ENCODE measurements at places on chromosomes 4 and X.

DNA sequence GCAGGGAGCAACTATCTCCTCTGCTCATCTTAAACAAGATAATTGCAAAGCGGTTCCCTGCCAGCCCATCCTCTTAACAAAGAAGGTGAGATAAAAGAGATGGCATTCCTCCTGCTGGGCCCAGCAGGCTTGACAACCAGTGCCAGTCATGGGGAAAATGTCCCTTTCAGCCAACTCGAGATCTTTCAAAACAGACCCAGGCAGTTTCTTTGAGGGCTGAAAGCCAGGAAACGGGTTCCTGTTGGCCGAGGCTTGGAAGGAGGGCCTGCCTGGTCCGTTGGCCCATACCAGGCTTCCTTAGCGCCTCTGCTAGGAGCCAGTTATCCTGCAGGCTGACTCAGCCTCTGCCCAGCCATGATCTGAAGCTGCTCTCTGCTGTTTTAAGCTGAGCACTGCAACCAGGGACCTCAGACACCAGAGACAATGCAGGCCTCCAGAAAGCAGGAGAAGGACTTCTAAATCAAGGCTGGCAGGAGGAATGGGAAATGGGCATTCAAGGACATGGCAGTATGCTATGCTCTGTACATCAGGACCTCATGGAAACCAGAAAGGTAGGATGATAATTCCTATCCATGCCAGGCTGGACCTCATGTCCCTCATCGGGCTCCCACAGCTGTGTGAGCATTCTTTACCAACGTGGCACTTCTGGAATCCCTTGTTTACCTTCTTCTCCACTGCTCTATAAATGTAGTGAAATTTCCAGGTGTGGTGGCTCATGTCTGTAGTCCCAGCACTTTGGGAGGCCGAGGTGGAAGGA is 42.4 kb upstream of the SLC2A9 start:
- DNase-seq: no peak

DNA sequence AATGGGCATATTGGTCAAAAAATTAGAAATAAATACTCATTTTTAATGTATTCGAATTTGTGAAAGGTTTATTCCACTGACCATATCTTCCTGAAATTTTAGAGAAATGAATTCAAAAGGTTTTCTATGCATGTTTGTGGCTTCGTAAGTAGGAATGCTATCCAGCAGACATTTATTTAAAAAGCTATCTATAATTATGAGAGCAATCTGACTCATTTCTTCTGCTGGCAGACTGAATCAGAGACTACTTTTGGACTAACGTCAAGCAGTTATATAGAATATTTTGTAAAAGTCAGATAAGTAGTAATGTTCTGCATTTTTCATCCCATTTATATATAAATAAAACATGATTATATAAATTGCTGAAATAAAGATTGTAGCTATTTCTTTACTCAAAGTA is 125.0 kb downstream of the SPCS3 start:
- DNase-seq: no peak

DNA sequence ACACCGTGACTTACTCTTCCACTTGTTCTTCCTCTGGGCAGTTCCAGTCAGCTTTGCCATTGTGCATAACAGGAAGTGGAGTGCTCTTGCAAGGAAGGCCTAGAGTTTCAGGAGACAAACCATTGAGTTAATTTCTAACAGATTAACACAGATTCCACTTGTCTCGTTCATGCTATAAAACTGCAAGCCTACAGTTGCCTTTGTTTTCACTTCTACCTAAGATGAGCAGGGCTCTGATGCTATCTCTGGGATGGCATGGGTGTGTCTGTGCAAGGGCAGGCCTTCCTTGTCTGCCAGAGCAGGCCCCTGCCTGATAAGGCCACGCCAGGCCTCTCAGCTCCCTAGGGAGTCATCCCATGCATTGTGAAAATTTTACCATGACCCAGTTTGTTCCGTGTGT is 67.7 kb upstream of the PGRMC2 start:
- DNase-seq: no peak

DNA sequence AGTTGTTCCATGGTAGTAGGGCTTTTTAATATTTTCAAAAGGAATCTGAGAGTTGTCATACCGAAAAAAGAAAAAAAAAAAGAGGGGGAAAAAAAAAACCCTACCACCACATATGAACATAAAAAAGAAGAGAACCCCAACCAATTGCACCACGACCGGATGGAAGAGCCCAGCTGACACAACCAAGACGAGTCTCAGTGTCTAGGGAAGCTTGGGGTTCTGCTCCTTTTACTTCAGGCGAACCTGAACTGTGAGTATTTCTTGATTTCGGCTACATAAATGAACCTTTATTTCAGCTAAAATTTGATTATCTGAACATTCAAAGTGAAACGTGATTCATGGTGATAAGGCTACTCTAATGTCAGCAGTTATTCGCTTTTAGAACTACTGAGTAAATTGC is at the start of gene GPR34:
GPR34 (plus strand) TSS at position 139 of the 400 bp plus-strand sequence. CDS start 6,661 bp downstream, outside the sequence.
- DNase-seq: no peak

DNA sequence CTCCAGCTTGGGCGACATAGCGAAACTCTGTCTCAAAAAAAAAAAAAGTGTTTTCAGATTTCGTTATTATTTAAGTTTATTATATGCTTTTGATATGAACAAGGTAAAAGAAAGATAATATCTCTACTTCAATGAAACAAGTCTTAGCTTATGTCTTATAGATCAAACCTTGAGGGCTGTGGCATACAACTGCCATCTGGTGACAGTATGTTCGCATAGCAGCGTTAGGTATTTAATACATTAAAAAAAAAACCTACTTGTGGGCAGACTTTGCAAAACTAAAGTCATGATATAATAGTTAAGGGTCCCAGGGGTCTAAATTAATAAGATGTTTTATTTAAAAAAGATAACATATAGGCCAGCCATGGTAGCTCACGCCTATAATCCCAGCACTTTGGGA is 161.2 kb upstream of the AMOT start:
- DNase-seq: no peak

DNA sequence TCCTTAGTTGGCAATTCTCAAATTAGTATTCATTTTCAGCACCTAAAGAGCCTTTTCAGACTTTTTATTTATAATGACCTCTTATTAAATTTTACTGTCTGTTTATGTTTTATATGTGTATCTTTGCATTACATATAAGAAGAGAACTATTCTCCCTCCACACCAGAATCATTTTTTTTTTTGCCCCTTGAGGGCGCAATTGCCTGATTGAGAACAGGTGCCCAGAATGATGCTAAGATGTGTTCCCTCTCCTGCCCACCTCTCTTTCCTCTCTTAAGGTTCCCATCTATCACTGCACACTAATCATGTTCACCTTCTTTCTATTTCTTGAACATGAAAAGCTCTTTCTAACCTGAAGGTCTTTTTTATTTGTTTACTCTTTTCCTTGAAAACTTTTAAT is 44.2 kb upstream of the ADAM29 start:
- DNase-seq: no peak

All from activated CD8-positive, alpha-beta memory T cell treated with anti-CD3 and anti-CD28 coated beads for 48 hours (primary cell).